ENCODE measurements at places on chromosomes 4 and X.

- DNase-seq, result no peak
These were observed 92.2 kb upstream of the SLIT2 start for GRCh38 chr4:20159516-20159915.

DNA sequence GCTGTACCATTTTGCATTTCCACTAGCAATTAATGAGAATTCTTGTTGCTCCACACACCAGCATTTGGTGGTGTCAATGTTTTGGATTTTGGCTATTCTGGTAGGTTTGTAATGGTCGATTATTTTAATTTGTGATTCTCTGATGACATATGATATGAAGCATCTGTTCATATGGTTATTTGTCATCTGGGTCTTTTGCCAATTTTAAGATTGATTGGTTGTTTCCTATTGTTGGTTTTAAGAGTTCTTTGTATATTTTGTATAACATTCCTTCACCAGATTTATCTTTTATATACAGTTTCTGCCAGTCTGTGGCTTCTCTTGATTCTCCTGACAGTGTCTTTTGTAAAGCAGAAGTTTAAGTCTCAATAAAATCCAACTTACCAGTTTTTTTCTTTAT lies 18.5 kb upstream of the BDH2 start:
- no peak for DNase-seq

GRCh38 chrX:20461576-20461975 lies 194.9 kb upstream of the RPS6KA3 start:
- no peak for DNase-seq

GRCh38 chr4:92636038-92636806 lies 332.5 kb downstream of the GRID2 start:
- DNase-seq, result no peak

- DNase-seq, result no peak
These were observed 23.3 kb upstream of the EOLA2 start for GRCh38 chrX:149961572-149961971.

Measured in cardiac fibroblast (primary cell).